ENCODE measurements at places on chromosomes 12 and 14.

DNA sequence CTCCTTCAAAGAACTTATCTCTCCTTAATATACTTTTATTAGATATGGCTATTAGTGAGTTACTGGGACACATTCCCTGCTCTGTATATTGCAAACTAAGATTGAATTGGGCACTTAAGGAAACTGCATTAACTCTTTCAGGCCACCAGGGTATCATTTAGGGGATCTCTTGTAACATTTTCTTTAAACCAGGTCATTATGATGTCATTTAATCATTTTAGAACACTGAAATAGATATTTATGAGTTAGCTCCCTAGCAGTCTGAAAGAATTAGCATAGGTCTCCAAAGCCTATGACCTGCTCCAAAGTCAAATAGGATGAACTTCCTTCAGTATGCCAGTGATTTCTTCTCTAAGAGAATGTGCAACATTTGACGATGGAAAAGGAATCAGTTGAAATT is 506.9 kb downstream of the FOXG1 start:
- no peak for DNase-seq

DNA sequence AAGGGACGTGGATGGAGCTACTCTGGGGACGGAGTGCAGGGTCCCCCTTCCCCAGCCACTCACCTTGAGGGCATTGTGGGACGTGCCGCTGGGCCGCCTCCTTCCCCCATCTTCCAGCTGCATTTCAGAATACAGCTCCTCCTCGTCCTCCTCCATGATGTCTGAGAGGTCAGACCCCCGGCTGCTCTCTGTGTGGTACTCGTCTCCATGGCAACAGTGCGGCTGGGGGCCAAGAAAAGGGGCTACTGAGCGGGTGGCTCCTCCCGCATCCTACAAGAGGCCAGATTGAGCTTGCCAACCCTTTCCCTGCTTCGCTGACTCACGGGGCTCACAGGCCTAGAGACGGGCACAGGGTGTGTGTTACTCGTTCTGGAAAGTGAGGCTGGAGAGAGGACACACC is 90.4 kb downstream of the PIWIL1 start:
- no peak for DNase-seq

- no peak for DNase-seq
These were observed 39.7 kb upstream of the RPH3A start for GRCh38 chr12:112751844-112752243.

GRCh38 chr14:95830386-95830785 is 46.2 kb upstream of the TUNAR start:
- DNase-seq, result no peak

DNA sequence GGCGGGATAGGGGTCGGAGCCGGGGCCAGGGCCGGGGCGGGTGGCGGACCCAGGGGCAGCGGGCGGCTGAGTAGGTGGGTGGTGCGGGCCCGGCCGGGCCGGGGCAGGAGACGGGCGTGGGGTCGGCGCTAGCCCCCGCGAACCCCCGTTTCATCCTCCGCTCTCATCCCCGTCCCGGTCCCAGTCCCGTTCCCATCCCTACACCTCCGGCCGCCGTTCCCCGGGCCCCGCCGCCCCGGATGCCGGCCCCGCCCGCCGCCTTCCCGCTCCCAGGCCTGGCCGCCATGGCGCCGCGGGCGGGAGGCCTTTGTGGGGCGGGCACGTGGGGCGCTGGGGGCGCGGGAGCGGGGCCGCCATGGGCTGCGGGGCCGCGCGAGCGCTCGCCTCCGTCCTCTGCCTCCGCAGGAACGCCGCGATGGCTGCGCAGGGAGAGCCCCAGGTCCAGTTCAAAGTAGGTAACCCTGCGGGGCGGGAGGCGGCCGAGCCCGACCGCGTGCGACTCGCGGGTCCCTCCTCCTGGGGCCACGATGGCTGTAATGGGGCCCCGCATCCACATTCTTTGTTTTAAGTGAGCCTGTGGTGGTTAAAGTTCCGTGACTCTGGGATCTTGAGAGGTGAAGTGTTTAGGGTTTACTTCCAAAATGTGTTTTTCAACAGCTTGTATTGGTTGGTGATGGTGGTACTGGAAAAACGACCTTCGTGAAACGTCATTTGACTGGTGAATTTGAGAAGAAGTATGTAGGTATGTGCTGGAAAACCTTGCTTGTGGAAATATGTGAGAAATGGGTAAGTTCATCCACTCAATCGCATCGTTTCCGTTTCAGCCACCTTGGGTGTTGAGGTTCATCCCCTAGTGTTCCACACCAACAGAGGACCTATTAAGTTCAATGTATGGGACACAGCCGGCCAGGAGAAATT is 572 bp downstream of the RAN start:
- peak; percentile 73 for DNase-seq

- DNase-seq, result no peak
These were observed 55.9 kb downstream of the PLEKHA5 start for GRCh38 chr12:19185262-19185929.

Measured in GM13977 (cell line).